Kidney (tissue), 22 donors: ENCODE measurements at places on chromosomes 3 and 15. TPM values are rescaled to one million over a fixed set of nuclear protein-coding genes. Genes with fewer than 3 reads are reported as not detected.

Gene RASL12
- 7.6 TPM for total RNA-seq

DNA sequence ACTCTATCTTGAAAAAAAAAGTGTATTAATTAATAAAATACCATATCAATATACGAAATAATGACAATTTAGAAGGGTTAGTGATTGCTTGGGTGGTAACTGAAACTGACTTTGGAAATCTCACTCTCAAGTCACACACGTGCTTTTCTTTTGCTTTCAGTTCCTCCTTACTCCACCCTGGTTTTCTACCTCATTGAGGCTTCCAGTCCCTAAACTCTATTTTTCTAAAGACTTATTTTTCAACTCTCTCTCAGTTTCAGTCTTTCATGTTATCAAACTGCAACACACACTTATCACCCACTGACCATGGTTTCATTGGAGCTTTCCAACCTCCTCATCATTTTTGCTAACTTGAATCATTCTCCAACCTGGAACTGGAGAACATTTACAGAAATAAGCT lies 23.5 kb downstream of the IL12A start:
- DNase-seq, result no peak

Gene CTXND1
- 2.8 TPM for total RNA-seq

Gene EIF4G1
- 327 TPM for total RNA-seq

Gene ITGA11
- 11.1 TPM for total RNA-seq

Gene XCR1
- 1.4 TPM for total RNA-seq

Gene MCTP2
- 21.1 TPM for total RNA-seq

Gene CYP19A1
- total RNA-seq, result 0.50 TPM

DNA sequence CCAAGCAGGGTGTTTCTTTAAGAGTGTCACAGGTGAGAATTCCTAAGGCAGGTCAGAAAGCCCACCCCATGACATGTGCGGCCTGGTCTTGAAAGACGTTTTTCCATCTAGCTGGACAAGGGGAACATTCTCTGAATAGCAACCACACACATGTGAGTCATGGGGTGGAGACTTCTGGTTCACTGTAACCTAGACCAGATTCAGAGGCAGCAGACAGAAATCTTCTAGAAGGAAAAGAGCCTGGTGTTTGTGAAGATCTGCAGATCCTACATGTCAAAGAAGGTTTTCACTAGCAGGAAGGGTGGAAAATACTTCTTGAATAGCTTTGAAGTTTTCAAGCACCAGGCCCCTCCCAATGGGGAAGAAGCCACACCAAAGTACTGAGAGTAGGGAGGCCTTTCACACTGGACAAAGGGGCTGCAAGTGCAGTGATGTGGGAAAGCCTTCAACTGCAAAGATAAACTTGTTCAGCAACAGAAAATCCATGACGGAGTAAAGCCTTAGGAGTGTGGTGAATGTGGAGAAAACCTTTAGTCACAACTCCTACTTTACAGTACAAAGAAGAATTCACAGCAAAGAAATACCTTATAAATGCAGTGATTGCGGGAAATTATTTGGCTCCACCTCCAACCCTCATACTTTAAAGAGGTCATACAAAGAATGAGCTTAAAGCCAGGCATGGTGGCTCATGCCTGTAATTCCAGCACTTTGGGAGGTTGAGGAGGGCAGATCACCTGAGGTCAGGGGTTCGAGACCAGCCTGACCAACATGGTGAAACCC lies 17.6 kb downstream of the ADAM10 start:
- DNase-seq, result no peak

GRCh38 chr15:68271854-68272471 lies 5.6 kb upstream of the FEM1B start:
- DNase-seq, result no peak

Gene MUC13
- 1.9 TPM for total RNA-seq

GRCh38 chr3:16467393-16467792 lies 46.1 kb downstream of the RFTN1 start:
- DNase-seq, result no peak

Gene SCN11A
- 0.25 TPM for total RNA-seq

DNA sequence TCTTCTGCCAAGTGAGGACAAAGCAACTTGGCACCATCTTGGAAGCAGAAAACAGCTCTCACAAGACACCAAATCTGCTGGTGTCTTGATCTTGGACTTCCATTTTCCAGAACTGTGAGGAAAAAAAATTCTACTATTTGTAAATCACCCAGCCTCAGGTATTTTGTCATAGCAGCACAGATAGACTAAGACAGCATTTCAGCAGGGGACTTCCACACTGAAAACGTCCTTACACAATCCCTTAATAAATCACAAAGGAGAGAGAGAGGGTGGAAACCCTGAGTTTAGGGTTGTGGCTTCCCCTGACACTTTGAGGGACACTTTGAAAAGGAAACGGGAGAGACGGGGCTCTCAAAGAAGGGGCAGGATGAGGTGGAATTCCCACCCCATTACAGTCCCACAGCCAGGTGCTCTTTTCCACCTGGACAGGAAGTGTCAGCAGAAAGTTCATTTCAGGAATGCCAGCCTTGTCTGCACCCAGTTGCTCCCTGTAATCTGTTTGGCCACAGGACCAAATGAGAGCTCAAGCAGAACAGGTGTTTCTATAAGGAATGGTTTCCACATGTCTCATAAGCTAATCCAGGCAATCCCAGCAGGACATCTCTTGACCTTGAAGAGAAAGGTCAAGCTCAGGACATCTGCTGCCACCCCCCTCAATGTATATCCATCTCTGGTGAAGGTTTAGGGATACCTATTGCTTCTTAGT lies 51.3 kb downstream of the MYLK start:
- no peak for DNase-seq

GRCh38 chr3:167091226-167091625 lies 288.9 kb downstream of the ZBBX start:
- DNase-seq, result no peak

GRCh38 chr3:4986782-4987537 lies 7.7 kb downstream of the BHLHE40 start:
- DNase-seq, result peak; percentile 98

DNA sequence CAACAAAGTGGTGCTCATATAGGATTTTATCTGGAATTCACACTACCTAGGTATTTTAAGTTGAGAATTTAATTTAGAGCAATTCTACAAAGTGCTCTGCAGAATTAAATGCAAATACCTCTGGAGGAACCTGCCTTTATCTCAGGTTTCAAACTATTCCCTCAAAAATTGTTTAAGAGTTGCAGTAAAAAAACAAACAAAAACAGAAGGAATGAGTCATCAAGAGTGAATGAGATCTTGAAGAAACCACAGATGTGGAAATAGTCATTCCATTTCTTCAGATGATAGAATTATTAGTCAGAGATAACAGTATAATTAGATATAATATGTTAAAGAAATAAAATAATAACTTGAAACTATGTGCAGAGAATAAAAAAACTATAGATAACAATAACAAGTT lies 80.8 kb upstream of the SCN5A start:
- DNase-seq, result no peak

GRCh38 chr15:55195996-55196395 lies 745 bp downstream of the RSL24D1 start:
- no peak for DNase-seq

DNA sequence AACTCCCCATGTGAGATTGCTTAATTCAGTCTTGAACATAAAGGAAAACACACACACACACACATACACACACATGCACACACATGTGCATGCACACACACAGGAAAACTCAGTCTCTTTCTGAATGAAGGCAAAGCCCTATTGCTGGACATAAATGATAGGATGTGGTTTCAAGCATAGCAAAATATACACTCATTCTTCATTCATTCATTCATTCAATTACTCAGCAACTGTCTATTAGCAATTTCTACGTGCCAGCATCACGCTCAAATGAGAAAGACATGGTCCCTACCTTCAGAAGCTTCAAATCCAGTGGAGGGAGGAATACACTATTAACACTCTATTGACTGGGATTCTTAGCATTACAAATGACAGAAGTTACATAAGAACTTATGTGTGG lies 41.8 kb upstream of the UBE2E2 start:
- DNase-seq, result no peak

- DNase-seq, result peak; percentile 81
These were observed 1.5 kb downstream of the IGF2BP2 start for GRCh38 chr3:185823078-185824044.

DNA sequence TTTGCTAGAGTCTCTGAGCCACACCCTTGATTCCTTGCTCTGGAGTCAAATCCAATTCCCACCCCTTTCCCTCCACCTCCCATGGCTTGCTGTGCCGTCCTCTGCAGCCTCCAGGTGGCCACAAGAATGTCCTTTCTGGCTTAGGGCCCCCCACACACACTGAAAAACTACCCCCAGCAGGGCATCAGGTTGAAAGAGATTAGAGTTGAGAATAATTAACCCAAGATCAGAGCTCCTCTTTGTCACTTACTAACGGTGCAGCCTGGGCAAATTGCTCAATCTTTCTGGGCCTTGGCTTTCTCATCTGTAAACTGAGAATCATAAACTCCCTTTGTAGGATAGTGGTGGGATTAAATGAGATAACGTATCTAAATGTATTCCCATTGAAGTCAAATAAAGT lies 78.5 kb downstream of the MRPL46 start:
- DNase-seq, result no peak

DNA sequence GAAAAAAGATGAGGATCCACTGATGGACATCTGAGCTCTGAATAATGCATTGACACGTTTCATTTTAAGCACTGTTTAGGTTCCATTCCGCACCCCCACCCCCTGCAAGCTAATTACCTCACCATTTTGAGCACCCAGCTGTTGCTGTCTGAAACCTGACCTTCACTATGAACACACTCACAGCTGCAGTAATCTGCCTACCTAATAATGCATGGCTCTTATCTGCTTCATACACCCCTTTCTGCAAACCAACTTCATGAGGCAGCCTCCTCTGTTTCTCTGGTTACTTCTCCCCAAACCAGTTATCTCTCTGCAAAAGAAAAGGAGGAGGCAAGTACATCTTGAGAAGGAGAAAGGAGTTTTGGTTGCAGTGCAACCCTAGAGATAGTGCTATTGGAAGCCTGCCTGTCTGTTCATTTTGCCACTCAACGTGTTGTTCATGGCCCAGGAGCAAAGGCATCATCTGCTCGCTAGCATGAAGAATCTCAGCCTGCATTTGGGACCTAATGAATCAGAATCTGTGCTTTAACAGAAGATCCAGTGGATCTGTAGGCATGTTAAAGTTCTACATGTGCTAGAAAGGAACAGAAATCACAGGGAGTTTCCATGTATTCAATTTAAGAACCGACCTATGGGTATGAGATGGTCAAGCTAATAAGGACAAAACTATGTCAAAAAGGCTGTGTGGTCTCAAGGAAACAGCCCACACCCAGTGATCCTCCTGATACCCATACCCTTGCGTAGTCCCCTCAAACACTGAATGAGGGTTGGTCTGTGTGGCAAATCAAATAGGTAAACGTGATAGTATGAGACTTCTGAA lies 87.2 kb downstream of the MB21D2 start:
- DNase-seq, result no peak

GRCh38 chr3:57680046-57680445 lies 12.8 kb downstream of the DENND6A start:
- no peak for DNase-seq

- DNase-seq, result no peak
These were observed 111.6 kb downstream of the TIGIT start for GRCh38 chr3:114405202-114405990.

Gene DOCK3
- 0.54 TPM for total RNA-seq

DNA sequence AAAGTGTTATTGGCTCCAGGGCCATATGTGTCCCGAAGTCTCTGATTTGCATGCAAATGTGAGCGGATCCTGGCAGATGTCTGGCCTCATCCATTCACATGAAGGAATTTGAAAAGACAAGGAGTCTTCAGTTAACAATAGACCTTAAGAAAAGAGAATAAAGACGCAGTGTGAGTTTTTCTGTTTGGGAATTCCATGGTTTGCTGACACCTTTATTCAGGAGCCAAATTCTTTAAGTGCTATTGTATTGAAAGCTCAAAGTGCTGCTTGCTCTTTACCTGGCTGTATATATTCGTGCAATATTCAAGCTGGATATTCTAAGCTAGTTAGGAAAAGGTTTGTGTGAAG lies 2.2 kb downstream of the LRRN1 start:
- DNase-seq, result no peak

DNA sequence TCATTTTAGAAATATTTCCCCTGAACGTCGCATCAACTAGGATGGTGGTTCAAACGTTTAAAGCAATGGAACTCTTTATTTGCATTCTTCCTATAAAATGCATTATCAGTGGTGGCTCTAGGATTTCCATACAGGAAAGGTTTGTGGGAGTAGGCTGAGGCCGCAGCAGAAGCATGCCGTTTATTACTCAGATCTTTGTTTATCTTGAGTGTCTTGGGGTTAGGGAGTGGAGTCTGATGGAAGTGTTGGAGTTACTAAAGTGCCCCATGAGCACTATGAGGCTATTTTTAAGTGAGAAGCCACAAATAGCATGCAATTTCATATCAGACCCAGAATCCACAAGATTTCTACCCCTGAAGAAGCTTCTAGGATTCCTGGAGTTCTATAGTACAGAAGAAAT lies 26.2 kb downstream of the ATOSA start:
- no peak for DNase-seq

Gene MYZAP
- 3.3 TPM for total RNA-seq

- no peak for DNase-seq
These were observed 4.7 kb downstream of the SELENOS start for GRCh38 chr15:101272584-101272983.

DNA sequence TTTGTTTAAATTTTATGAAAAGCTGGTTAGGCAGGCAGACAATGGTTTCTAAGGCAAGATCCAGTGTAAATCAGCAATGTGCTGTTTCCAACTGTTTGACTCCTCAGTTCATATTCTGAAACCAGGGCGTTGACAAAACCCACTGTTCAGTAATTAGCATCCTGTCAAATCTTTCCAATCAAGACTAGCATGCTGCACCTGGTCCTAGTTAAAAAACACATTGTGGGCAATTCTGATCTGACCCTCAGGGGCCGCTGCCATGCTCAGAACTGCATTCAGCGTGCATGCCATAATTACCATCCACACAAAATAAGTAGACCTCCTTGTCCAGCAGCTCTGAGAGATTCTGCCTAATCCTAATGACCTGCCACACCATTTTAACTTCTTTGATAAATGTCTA lies 20.9 kb upstream of the RBP1 start:
- DNase-seq, result no peak

DNA sequence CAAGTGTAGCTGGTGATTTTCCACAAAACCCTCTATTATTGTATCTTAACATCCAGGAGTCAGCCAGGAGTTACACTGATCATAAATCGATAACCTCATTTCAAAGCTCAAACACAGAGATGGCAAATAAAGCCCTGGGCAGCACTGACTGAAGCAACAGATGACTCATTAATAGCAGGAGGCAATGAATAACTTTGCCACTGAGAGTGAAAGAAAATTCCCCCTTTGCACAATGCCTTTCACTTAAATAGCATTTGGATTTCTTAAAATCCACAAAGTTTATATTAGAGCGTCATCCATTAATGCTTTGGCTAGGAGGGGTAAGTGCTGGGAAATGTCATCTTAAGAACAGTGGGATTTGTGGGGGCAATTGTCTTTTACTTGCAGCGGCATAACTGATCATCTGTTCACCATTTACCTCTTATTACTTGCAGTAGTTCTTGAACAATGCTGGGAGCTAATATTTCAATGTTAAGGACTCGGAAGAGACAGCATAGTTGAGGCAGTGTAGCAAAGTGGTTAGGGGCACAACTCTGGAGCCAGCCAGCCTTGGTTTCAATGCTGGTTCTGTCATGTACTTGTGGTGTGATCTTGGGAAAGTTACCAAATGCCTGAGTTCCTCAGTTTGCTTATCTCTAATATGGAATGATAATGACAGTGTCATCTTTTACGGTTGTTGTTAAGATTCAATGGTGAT lies 630.4 kb upstream of the TBL1XR1 start:
- DNase-seq, result no peak

Gene AQP9
- total RNA-seq, result 1.4 TPM

GRCh38 chr3:17075907-17076306 lies 191.2 kb downstream of the PLCL2 start:
- DNase-seq, result no peak

GRCh38 chr15:44813231-44813630 lies 76.9 kb downstream of the TRIM69 start:
- no peak for DNase-seq
